Stimulated activated CD8-positive, alpha-beta memory T cell treated with anti-CD3 and anti-CD28 coated beads, Interleukin-4, amount 100 ng/mL, for 4 hours (primary cell): ENCODE measurements at places on chromosomes 5 and 9.

GRCh38 chr9:11319538-11319937, 706.7 kb upstream of the PTPRD start:
- DNase-seq = no peak

- DNase-seq = no peak
These were observed 63.3 kb downstream of the WNK2 start for GRCh38 chr9:93247099-93247865.

DNA sequence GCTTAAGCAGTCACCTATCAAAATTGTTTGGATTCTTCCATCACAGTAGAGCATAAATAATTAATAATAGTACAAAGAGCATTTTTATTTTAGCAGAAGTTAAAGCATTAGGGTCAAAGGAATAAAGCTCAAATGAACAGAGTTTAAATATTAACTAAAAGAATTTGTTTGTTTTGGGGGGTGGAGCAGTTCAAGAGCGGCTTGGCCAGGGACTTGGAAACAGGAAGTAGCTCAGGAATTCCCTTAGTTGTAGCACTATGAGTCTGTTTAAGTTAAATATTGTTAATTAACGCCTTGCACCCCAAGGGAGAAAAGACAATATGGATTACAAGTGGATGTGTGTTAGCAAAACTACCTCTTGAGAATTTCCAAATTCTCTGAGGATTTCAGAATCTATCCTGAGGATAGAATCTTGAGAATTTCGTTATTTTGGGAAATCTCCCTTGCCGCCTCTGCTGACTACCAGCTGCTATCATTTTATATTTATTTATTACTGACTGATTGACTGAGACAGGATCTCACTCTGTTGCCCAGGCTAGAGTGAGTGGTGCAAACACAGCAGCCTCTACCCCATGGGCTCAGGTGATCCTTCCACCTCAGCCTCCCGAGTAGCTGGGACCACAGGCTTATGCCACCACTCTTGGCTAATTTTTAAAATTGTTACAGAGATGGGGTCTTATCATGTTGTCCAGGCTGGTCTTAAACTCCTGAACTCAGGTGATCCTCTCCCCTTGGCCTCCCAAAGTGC, 96.7 kb upstream of the CHD1 start:
- no peak for DNase-seq

DNA sequence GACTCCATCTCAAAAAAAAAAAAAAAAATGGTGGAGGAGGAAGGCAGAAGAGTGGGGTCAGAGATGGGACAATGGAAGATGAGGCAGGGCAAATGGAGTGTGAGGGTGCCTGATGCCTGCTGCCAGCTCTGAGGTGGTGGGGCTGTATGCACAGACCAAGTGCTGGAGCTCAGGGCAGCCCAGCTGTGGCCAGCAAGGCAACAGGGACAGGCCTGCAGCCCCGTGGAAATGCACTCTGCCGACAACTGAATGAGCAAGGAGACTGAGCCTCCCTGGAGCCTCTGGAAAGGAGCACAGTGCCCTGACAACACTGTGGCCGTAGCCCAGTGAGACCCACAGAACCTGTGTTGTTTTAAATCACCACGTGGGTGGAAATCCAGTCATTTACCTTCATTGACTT, 22.9 kb upstream of the SMIM32 start:
- no peak for DNase-seq

DNA sequence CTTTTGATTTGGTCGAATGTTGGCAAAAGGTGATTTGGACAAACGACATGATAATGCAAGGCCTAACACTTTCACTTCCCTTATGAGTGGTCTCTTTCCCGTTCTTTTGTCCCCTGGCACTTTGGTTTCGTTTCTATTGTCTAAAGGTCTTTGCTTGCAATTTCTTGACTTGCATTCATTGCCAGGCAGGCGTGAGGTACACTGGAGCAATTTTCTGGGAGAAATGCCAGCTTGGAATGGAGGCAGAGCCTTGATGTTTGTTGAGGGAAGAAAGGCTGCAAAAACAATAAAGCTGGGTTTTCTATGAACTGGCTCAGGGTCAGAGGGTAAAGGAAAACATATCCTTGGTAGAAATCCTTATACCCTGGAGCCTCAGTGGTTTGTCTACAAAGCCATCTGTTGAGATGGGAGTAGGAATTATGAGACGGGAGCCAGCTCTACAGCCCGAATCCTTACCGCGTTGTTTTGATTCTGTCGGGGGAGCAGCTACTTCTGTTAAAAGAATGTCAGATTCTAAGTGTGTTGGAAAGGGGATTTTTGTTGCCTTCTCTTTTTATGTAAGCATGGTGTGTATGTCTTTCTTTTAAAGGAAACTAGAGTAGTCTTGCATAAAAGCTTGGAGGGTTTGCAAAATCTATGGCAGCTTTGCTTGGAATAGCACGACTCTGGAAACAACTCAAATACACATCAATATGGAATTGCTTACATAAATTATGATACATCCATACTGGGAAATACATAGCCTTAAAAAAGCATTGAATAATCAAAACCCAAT, 158.9 kb downstream of the RMI1 start:
- DNase-seq = no peak

DNA sequence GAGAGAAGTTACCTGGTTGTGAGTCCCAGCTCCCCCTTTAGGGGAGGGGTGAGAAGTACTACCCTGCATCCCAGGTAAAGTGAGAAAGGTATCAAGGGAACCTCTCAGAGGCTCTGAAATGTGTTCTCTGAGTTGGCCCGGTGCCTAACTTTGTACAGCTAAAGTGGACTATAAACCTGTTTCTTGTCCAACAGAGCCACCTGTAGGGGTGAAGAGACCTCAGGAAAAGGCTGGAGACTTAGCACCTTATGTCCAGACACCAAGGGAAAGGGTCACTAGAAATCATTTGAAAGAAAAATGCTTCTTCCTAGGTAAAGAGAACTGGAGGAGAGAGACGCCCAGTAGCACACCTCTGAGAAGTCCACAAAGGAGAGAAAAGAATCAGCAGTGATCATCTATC, 108.3 kb upstream of the KIF2A start:
- DNase-seq = no peak

- no peak for DNase-seq
These were observed 1877.3 kb upstream of the ACO1 start for GRCh38 chr9:30507166-30507565.

DNA sequence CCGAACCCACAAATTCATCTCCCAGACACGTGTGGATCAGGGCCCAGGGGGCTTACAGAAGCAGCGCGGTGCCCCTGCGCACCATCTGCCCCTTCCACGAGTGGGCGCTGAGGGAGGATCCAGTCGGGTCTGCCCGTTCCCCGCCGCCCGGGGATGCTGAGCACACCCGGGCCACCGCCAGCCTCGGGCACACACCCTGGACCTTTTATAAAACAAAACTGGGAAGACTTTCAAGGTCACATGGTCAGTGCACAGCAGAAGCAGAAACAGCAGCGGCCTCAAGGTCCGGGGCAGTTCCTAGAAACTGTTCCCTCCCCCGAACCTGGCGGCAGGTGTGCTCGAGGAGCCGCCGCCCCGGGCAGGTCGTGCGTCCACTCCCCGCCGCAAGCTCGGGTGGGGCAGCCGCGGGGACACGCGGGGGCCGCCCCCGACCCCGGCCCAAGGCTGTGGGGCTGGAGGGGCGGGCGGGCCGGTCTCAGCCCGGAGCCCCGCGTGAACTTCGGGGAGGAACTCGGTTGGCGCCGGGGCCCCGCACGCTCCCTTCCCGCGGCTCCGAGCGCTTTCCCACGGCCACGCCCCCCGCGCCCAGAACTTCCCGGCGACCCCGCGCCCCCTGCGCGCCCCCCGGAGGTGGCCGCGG, 633 bp upstream of the PPP1R26 start:
- no peak for DNase-seq

- no peak for DNase-seq
These were observed 916 bp downstream of the TOR1A start for GRCh38 chr9:129822898-129823541.

- DNase-seq = no peak
These were observed 17.4 kb downstream of the TMOD1 start for GRCh38 chr9:97518909-97519307.

DNA sequence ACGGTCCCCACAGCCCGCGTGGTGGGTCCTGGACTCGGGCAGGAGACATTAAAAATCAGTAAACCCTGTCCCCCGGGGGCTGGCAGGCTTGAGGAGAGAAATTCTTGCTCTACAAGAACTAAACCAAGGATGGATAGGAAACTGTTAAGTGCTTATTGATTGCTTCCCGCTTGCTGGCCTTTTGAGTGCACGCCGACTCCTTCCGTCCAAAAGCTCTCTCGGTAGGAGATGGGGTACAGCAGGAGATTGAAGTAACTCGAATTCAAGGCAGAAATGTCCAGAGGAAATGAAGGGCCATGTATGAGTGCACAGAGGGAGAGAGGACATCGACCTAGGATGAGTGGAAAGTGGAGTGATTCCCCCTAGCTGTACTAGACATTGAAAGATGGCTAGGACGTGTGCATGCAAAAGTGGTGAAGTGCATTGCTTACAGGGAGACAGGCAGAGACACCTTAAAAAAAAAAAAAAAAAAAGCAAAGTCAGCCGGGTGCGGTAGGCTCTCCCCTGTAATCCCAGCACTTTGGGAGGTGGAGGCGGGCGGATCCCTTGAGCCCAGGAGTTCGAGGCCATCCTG, 923 bp downstream of the RECK start:
- no peak for DNase-seq

GRCh38 chr5:133814152-133814551, 154.3 kb downstream of the C5orf15 start:
- DNase-seq = no peak

DNA sequence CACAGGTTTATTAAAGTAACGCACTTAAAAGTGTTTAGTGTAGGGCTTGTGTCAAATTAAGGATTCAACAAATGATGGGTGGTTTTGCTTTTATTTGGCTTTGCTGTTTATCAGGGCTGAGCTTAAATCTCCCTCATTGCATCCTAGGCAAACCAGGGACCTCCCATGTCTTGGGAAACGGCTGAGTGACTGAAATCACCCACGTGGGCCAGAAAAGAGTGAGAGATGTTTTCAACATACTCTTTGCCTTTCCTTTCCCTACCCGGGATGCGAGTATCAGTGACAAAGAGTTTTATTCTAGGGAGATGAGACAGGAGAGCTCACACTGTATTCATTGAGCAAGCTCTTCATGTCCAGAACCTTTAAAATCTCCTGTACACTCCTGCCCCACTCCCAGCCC, 23.3 kb downstream of the KCNMB1 start:
- no peak for DNase-seq

DNA sequence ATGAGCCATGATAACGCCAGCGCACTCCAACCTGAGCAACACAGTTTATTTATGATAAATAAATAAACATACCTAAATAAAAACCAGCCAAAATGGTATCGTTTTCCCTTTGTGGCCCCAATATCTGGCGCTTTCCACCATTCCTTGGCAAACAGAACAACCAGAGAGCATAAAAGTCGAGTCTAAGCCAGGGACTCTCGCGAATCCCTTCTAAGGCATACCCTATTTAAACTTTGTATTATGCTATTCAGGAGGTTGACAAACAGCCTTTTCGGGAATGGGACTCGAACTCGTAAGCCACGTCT, 386 bp upstream of the MATR3 start:
- no peak for DNase-seq

DNA sequence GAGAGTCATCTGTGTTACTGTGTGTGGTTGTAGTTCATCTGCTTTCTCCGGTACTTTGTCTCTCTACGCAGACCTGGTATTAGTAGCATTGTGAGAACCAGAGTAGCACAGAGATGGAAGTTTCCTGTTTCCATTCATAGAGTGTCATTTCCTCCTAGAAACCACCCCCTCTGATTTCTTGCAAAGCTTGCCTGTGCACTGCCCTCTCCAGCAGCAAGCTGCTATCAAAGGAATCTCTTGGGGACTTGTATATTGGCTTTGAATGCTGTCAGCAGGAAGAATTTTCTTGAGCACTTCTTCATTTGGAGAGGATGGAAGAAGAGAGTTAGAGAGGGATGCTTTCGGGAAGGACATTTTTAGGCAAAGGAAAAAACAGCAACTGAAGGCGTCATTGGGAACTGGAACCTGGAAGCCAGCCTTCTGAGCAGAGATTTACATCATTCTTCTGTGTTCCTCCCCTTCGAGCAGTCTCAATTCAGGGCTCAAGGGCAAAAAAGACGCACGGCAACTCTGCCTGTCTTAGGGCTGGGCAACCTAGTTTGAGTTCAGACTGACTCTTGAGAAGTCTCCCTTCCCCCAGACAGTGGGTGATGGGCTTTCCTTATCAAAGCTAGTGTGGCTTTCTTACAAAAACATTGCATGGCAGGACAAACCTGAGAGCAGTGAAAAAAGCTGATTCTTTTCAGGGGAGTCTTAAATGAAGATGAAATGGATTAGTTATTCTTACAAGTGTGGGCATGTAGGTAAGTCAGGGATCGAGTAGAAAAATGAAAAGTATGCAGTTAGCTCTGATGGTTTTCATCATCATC, 226.3 kb downstream of the AOPEP start:
- no peak for DNase-seq

GRCh38 chr5:83256091-83256780, 178.9 kb downstream of the XRCC4 start:
- DNase-seq = no peak

GRCh38 chr5:154366353-154366752, 79.4 kb upstream of the SAP30L start:
- no peak for DNase-seq

DNA sequence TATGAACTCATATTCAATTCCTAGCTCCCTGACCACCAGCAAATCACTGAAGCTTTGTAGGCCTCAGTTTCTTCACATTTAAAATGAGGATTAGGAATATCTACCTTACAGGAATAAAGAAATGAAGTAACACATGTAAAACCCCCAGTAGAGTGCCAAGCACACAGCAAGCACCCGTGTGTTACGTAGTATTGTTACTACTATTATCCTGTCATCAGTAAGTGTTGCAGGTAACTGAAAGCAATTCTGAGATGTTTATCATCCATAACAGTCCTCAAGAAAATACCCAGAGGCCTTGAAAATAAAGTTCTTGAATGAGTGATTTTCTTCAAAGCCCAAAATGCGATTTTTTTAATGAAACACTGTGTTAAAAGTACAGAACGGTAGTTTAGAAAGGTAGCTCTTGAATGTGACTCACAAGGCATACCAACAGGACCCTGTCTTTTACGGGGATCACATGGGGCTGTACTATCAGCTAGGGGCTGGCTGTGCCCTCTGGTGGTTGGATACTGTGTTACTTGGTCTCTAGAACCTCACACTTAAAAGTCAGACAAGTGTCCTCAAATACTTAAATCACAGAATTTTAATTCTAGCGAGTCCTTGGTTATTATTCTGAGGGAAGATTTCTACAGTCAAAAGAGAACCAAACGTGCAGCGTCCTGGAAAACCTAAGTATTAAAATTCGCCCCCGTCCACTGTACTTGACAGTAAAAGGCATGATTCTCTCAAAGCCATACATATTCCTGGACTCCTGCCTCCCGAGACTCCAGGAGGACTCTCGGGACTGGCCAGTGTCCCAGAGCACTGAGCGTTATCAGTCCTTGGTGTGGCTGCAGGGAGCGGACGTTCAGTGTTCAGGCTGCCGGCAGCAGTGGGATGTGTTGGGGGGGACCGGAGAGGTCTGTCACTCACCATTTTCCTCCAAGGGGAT, 725 bp downstream of the NDUFB6 start:
- DNase-seq = no peak

GRCh38 chr5:1095990-1096363, 15.9 kb downstream of the SLC12A7 start:
- DNase-seq = no peak

DNA sequence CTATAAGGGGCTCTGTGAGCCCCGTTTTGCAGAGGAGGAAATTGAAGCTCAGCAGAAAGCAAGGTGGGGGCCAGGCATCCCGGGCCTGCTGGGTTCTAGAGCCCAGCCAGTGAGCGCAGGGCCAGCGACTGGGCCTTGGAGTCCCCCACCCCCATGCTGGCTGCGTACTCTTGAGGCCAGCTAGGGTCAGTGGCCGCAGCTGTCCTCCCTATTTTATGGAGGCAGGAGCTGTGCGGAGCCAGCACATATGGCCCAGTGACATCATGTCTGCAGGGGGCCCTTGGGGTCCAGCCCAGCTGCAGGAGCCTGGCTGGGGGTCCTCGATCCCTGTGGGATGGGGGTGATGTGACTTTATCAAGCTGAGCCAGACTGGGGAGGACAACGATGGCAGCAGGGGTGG, 71.3 kb downstream of the HMCN2 start:
- DNase-seq = no peak
